Caco-2 (cell line): ENCODE measurements at places on chromosomes 1 and 21. TPM values are rescaled to one million over a fixed set of nuclear protein-coding genes. Genes with fewer than 3 reads are reported as not detected.

Gene MAB21L3
- total RNA-seq = 0.26 and 0.66 TPM in 2 replicates

- H3K27me3 ChIP-seq = no peaks in the 10 kb centered on the region
- H3K4me3 ChIP-seq = no peak overlapping the region
- H3K27ac ChIP-seq = no peak overlapping the region
- DNase-seq = no peak
Measured at GRCh38 chr1:156698995-156699394, 6.4 kb downstream of the CRABP2 start.

GRCh38 chr21:34609933-34610549 lies 4.9 kb downstream of the RCAN1 start:
- peaks cover 9% of the 10 kb centered on the region; the same call in 1 of the 2 replicates for H3K4me1 ChIP-seq
- H3K27ac ChIP-seq = no peak overlapping the region
- H3K4me3 ChIP-seq = no peak overlapping the region
- no peak for DNase-seq
- no peaks in the 10 kb centered on the region for H3K36me3 ChIP-seq

Gene NBPF4
- total RNA-seq = 0.53 and 0.88 TPM in 2 replicates

Gene SIM2
- 9.4 and 11.5 TPM in 2 replicates for total RNA-seq

Gene SERINC2
- total RNA-seq = 29.5 and 30.0 TPM in 2 replicates

DNA sequence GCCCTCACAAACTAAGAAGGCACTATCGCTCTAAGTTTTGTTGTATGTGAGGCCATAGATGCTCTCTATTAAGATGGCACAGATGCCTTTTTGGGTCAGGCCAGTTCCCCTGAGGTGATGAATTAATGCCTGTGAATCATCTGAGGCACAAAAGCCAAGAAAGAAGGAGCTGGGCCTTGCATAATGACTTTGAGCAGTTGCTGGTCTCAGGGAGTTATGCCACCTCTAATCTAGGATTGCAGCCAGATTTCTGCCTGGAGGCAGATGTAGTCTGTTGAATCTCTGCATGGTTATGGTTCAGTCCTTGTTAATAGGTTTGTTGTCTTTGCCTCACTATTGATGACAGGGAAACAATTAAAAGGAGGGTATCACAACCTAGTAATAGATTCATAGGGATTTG lies 168.1 kb upstream of the CHRM3 start:
- H3K36me3 ChIP-seq = no peaks in the 10 kb centered on the region
- DNase-seq = no peak
- no peaks in the 10 kb centered on the region for H3K4me1 ChIP-seq
- H3K4me3 ChIP-seq = no peak overlapping the region
- H3K27ac ChIP-seq = no peak overlapping the region

- DNase-seq = no peak
- H3K4me3 ChIP-seq = no peak overlapping the region
- no peaks in the 10 kb centered on the region for H3K36me3 ChIP-seq
- no peaks in the 10 kb centered on the region for H3K27me3 ChIP-seq
Measured at GRCh38 chr1:186740324-186740723, 60.1 kb upstream of the PTGS2 start.

Gene CFAP126
- not detected in 2 replicates for total RNA-seq

Gene CD247
- total RNA-seq = not detected in 2 replicates

GRCh38 chr1:109712321-109712864 lies 342 bp downstream of the GSTM5 start:
- no peaks in the 10 kb centered on the region for H3K27me3 ChIP-seq
- no peak overlapping the region for H3K27ac ChIP-seq
- H3K36me3 ChIP-seq = no peaks in the 10 kb centered on the region
- H3K4me3 ChIP-seq = no peak overlapping the region
- no peak for DNase-seq
- no peaks in the 10 kb centered on the region for H3K4me1 ChIP-seq

- H3K27ac ChIP-seq = peak within 1 kb of the TSS; percentile 92
- no peaks in the 10 kb centered on the region for H3K27me3 ChIP-seq
- peaks cover 44% of the 10 kb centered on the region for H3K4me1 ChIP-seq
- H3K4me3 ChIP-seq = peak within 1 kb of the TSS; percentile 82
- no peaks in the 10 kb centered on the region for H3K36me3 ChIP-seq
Measured at GRCh38 chr1:150548632-150549495, at the start of gene ADAMTSL4. TSS of gene ADAMTSL4 (plus strand) at chr1:150549408. CDS start at chr1:150552289, 2,881 bp downstream.

- no peaks in the 10 kb centered on the region for H3K27me3 ChIP-seq
- peaks cover 6% of the 10 kb centered on the region; the same call in 1 of the 2 replicates for H3K4me1 ChIP-seq
- DNase-seq = no peak
- no peak overlapping the region for H3K4me3 ChIP-seq
- no peaks in the 10 kb centered on the region for H3K36me3 ChIP-seq
- H3K27ac ChIP-seq = no peak overlapping the region
Measured at GRCh38 chr1:94737124-94737998, 82.8 kb upstream of the SLC44A3 start.

DNA sequence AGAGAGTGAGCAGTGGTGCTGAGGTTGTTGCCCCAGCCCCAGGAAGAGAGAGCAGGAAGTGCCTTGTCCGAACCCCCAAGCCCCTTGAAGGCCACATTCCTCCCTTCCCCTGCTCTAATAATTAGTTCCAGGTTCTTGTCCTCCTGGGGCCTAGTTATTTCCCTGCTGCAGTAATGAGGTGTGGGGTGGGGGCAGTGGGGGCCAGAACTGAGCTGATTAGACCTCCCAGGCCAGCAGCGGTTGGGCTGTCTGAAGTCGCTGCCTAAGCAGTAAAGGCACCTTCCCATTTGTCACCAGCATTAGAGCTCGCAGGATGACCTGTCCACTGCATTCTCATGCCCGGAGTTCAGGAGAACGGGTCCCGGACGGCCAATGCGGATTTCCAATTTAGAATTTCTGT lies 186.5 kb upstream of the CSF3R start:
- no peak for DNase-seq
- H3K4me3 ChIP-seq = no peak overlapping the region
- H3K4me1 ChIP-seq = no peaks in the 10 kb centered on the region
- H3K27ac ChIP-seq = no peak overlapping the region
- no peaks in the 10 kb centered on the region; the same call in 1 of the 2 replicates for H3K27me3 ChIP-seq

GRCh38 chr1:3618531-3618880 lies 6.3 kb upstream of the TPRG1L start:
- H3K27me3 ChIP-seq = no peaks in the 10 kb centered on the region
- no peak for DNase-seq
- H3K27ac ChIP-seq = no peak overlapping the region
- peaks cover 34% of the 10 kb centered on the region for H3K4me1 ChIP-seq
- H3K4me3 ChIP-seq = no peak overlapping the region

Gene PPIE
- 39.2 and 41.7 TPM in 2 replicates for total RNA-seq

- no peak overlapping the region for H3K4me3 ChIP-seq
- no peaks in the 10 kb centered on the region for H3K4me1 ChIP-seq
- no peak for DNase-seq
- no peak overlapping the region for H3K27ac ChIP-seq
- no peaks in the 10 kb centered on the region for H3K27me3 ChIP-seq
Measured at GRCh38 chr1:91924146-91924545, 25.1 kb upstream of the BRDT start.

Gene FAF1
- 78.7 and 81.6 TPM in 2 replicates for total RNA-seq

Gene GPR37L1
- 0.07 TPM in 2 replicates for total RNA-seq

GRCh38 chr21:35812679-35813078 lies 247.6 kb downstream of the SETD4 start:
- H3K36me3 ChIP-seq = no peaks in the 10 kb centered on the region
- peaks cover 6% of the 10 kb centered on the region; the same call in 1 of the 2 replicates for H3K4me1 ChIP-seq
- H3K27ac ChIP-seq = no peak overlapping the region
- H3K27me3 ChIP-seq = no peaks in the 10 kb centered on the region
- no peak overlapping the region for H3K4me3 ChIP-seq
- DNase-seq = no peak

Gene GNG4
- total RNA-seq = 3.5 and 5.5 TPM in 2 replicates

Gene TRIM17
- 4.0 and 4.5 TPM in 2 replicates for total RNA-seq

Gene UCHL5
- total RNA-seq = 49.6 and 49.9 TPM in 2 replicates

- H3K4me3 ChIP-seq = no peak overlapping the region
- DNase-seq = no peak
- no peak overlapping the region for H3K27ac ChIP-seq
- H3K36me3 ChIP-seq = no peaks in the 10 kb centered on the region
Measured at GRCh38 chr1:33060579-33061083, 20.3 kb upstream of the AZIN2 start.

GRCh38 chr21:38183961-38184360 lies 72.8 kb upstream of the KCNJ15 start:
- no peak for DNase-seq
- no peak overlapping the region for H3K27ac ChIP-seq
- H3K27me3 ChIP-seq = no peaks in the 10 kb centered on the region
- H3K4me3 ChIP-seq = no peak overlapping the region
- no peaks in the 10 kb centered on the region for H3K4me1 ChIP-seq
- H3K36me3 ChIP-seq = no peaks in the 10 kb centered on the region

DNA sequence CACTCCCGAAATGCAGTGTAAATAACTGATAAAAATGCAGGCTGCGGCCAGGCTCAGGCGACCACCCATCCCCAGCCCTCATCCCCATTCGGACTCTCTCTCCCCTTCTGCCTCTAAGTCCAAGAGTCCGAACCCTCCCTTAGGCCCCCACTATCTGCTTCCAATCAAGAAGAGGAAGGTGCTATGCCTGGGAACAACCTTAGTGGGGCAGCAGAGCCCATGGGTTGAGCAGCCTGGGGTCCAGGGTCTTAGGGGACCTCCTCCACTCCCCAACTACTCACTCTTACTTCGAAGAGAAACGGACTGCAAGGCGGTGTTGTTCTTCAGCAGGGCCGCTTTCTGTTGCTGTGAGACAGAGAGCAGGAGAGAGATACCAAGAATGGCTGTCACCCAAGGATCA lies 12.2 kb downstream of the ARHGEF2 start:
- DNase-seq = no peak
- no peaks in the 10 kb centered on the region for H3K4me1 ChIP-seq
- no peak overlapping the region for H3K4me3 ChIP-seq
- H3K27me3 ChIP-seq = no peaks in the 10 kb centered on the region
- peaks cover 5% of the 10 kb centered on the region for H3K36me3 ChIP-seq
- no peak overlapping the region for H3K27ac ChIP-seq

DNA sequence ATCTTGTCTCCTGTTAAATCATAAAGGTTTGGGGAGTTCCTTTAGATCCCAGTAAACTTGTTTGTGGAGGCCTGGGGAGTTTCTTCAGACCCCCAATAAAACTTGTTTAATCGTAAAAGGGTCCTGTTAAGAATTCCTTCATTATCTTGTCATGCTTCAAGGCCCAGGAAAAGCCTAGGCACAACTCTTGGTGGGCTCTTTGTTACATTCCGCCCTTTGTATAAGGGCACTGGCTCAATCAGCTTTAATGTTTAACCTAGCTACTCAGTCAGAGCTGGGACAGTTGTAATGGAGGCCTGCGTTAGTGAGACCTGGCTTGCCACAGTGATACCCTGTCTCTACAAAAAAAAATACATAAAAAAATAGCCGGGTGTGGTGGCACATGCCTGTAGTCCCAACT lies 77.2 kb downstream of the MPZL1 start:
- H3K36me3 ChIP-seq = no peaks in the 10 kb centered on the region; the same call in 1 of the 2 replicates
- H3K27me3 ChIP-seq = no peaks in the 10 kb centered on the region
- DNase-seq = peak; percentile 72
- H3K4me3 ChIP-seq = no peak overlapping the region
- peaks cover 48% of the 10 kb centered on the region for H3K4me1 ChIP-seq

DNA sequence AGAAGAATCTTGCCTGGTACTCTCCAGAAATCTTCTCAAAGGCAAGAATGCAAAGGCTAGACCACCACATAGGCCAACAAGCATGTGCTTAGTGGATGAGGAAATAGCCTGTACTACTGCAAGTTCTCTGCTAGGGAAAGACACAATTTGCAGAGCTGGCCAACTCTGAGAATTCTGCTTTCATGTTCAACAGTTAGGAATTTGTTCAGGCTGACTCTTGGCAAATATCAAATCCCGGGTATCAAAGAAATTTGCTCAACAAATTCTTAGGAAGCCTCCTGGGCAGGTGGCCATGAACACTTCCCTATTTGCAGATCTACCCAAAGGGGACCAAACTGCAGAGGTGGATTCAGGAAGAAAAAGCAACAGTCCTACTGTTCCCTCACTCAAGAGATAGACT lies 15.0 kb upstream of the H3-3A start:
- no peaks in the 10 kb centered on the region for H3K36me3 ChIP-seq
- H3K27ac ChIP-seq = no peak overlapping the region
- no peaks in the 10 kb centered on the region; the same call in 1 of the 2 replicates for H3K27me3 ChIP-seq

GRCh38 chr1:170274131-170274501 lies 128.4 kb downstream of the NTMT2 start:
- DNase-seq = no peak
- no peaks in the 10 kb centered on the region for H3K4me1 ChIP-seq
- H3K4me3 ChIP-seq = no peak overlapping the region
- H3K27ac ChIP-seq = no peak overlapping the region
- no peaks in the 10 kb centered on the region for H3K27me3 ChIP-seq

Gene IPP
- 7.6 and 7.9 TPM in 2 replicates for total RNA-seq

Gene HFM1
- 0.26 and 0.48 TPM in 2 replicates for total RNA-seq

Gene UBXN10
- 0.05 and 0.07 TPM in 2 replicates for total RNA-seq

GRCh38 chr1:12136916-12137610 lies 29.7 kb upstream of the TNFRSF1B start:
- no peaks in the 10 kb centered on the region for H3K27me3 ChIP-seq
- H3K36me3 ChIP-seq = no peaks in the 10 kb centered on the region
- H3K4me1 ChIP-seq = peaks cover 5% of the 10 kb centered on the region; the same call in 1 of the 2 replicates
- no peak overlapping the region for H3K27ac ChIP-seq

Gene AMY2A
- total RNA-seq = not detected in 2 replicates

DNA sequence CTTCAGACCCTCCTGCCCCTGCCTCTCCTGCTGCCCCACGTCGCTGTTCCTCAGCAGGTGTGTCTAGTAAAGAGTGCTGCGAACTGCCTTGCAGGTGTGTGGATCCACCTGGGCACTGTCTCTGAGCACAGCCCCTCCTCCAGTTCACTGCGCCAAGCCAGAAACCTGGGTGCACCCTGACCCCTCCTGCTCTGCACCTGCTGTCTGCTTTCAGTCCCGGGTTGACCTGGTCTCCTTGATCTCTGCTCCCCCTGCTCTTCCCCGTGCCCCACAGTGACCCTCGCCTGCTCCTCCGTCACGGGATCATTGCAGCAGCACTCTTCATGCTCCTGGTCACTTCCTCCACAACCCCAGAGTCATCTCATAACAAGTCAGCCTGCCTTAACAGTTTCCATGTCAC lies 6.5 kb downstream of the A3GALT2 start:
- no peaks in the 10 kb centered on the region for H3K4me1 ChIP-seq
- no peaks in the 10 kb centered on the region for H3K36me3 ChIP-seq
- H3K4me3 ChIP-seq = no peak overlapping the region
- no peak for DNase-seq

Gene SMG7
- 57.8 and 60.2 TPM in 2 replicates for total RNA-seq
